ENCODE measurements at places on chromosomes 2 and 18.
A peak's percentile ranks its signal among the peaks of the same experiment; 100 is the strongest.

DNA sequence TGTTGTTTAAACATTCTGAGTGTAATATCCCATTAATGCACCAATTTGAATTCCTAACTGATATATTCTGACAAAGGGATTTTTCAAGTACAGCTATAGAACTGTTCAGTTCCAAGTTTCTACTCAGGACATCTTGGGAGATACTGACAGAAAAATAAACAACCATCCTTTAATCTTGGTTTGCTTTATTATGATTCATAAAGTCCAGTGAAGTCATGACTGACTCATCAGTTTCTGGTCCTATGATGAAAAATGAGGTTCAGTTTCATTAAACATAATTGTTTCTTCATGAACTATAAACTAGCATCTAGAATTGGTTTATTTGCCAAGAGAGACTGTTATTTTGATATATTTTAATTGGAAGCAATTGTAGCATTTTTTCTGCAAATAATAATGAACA, 896.2 kb downstream of the CCDC85A start:
- DNase-seq: no peak

- DNase-seq: peak; percentile 82
These were observed 28.3 kb upstream of the NTSR2 start for GRCh38 chr2:11698009-11698922.

GRCh38 chr2:69196327-69197117, 183.5 kb downstream of the ANTXR1 start:
- no peak for DNase-seq

DNA sequence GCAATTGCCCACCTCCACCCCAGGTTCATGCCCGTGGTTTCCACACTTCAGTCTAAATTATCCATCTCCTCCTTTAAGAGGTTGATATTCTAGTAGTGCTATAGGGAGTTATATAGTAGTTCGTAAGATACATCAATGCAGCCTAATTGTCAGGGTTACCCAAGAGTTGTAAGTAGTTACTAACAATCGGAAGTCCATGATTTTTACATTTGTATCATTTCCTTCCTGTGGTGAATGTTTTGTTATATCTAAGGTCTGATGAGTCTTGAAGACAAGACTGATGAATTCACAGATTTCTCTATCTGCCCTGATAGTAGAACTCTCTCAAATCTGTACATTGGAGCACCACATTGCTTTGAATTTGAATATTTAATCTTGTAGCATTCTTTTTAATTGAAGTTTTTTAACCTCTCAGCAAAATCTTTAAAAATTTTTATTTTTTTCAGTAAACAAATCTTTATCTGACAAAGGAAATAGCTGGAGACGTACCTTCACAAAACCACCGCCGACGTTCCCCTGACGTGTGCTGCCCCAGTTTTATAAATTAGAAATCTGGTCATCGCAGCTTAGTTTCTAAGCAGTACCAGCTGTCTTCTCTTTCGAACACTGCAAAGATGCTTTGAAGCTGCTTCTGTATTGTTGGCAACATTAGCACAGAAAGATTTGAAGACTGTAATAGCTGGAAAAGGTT, 264.5 kb downstream of the SOCS6 start:
- no peak for DNase-seq

DNA sequence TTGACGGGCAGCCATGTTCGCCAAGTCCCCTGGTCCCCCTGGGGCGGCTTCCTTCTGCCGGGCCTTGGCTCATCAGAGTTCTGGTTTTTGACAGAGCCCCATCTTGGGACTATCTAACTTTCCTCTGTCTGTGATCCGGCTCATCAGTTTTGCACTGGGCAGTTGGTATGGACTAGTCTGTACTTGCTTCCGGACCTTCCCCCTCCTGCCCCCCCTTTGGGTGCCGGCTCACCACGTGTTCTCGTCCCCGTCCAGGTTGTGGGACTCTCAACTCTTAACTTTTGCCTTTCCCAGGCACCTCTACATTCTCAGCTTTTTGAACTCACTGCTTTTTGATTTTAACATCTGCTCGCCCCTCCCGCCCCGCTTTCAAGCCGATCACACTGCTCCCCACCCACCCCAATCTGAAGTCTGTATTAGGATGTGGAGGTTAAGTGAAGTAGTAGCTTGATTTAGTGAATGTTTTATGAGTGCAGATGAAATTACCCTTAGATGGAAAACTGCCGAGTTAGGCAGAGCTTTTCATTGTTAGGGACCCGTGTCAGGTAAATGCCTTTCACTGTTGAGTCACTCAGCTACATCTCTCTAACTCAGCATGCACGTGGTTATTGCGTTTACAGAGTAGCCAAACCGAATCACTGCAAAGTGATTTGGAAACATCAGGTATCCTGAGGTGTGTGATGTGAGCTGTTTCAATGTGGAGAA, 874 bp downstream of the WDR43 start:
- DNase-seq: peak; percentile 29

DNA sequence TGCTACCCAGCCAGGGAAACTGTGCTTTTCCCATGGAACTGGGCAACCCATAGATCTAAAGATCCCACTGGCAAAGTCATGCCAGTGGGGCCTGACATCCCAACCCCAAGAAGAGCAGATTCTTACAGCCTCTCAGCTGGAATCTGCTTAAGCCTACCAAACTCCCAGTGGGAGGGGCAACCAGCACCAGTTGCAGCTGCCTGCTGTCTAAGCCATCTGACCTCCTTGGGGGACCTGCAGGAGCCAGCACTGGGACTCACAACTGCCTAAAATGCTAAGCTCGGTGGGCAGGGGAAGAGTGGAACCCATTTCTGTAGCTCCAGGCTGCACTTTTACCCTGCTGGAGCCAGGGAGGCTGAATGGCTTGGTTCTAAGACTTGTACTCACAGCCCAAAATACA, 770.7 kb upstream of the SLC8A1 start:
- no peak for DNase-seq

- no peak for DNase-seq
These were observed 3.0 kb downstream of the NEURL3 start for GRCh38 chr2:96501886-96502810.

- peak; percentile 72 for DNase-seq
These were observed 17.0 kb downstream of the THNSL2 start for GRCh38 chr2:88187038-88187676.

DNA sequence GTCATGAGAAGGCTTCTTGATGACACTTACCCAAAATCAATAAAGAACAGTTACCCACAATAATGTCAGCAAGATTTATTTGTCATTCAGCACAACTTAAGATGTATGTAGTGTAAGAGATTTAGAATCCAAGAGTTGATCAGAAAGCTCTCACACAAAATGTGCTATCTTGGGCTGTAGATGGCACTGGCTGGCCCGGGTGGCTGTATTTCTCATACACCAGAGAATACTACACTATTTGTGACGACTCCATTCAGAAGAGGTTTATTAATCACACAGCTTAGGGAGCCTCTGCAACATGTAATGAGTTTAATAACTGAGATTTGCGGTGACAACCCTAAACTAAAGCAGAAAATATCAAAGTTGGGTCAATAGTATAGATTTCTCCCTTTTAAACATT, 530.4 kb upstream of the KLHL29 start:
- DNase-seq: no peak

DNA sequence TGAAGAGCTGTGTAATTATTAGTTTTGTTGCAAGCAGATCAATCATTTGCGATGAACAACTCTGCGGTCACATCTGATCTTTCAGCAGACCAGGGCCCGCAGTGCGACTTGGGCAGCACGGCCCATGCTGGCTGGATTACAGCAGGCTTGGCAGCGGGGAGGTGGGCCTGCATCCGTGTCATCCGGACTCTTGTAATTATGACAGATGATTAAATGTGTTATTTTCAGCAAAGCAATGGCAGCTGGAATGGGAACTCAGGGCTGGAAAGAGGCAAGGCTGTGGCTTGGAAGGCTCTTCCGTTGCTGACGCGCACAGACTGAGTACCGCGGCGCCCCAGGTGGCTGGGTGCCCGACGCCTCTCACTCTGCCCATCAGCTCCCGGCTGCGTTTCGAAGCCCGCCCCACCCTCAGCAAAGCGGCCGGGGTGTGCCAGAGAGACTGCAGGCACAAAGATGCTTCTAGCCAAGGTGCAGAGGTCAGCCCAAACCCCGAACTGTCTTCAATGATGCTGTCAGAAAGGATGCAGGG, 397.4 kb upstream of the SALL3 start:
- no peak for DNase-seq

- DNase-seq: no peak
These were observed 137.4 kb upstream of the DLX2 start for GRCh38 chr2:172239944-172240590.

DNA sequence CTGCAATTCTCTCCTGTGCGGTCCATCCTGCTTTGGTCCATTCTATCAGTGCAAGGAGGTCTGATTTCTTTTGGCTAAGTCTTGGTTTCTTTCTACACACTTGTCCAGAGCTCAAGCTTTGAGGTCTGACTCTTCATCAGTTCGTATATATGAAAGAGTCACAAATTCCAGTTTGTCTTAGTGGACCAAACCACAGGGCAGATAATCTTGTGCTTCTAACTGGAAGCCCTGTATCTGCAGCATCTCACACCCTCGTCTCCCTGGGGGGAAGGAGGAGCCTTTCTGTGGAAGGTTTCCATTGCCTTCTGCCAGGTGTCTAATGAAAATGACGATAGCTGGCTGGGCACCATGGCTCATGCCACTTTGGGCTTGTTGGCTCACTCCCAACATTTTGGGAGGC, 148.5 kb downstream of the SPP2 start:
- no peak for DNase-seq

- no peak for DNase-seq
These were observed 85.9 kb downstream of the FANCL start for GRCh38 chr2:58155160-58155778.

- DNase-seq: no peak
These were observed 12.7 kb downstream of the CATIP start for GRCh38 chr2:218369330-218369729.

- DNase-seq: no peak
These were observed 38.3 kb upstream of the PTPN4 start for GRCh38 chr2:119721462-119721861.

GRCh38 chr2:230984393-230985220, 11.3 kb upstream of the SPATA3 start:
- no peak for DNase-seq

DNA sequence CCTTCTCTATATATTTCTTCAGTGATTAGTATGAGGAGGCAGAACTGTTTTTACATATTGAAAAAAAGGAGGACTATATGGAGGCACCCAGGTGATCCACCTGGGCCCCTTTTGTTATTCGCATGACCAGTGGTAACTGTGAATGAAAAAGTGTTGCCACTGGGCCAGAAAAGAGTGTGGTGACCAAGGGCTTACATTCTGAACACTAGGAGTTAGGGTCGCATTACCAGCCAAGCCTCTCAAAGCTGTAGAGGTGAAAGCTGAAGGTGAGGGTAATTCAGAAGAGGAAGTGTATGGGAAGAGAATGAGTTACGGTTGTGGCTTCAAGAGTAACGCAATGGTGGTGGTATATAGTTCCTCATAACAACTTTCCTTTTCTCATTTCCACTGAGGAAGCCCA, 487.6 kb downstream of the TMEM182 start:
- DNase-seq: no peak

- no peak for DNase-seq
These were observed 11.0 kb upstream of the CATIP start for GRCh38 chr2:218345491-218346236.

GRCh38 chr2:160352500-160352899, 141.1 kb downstream of the RBMS1 start:
- DNase-seq: no peak

DNA sequence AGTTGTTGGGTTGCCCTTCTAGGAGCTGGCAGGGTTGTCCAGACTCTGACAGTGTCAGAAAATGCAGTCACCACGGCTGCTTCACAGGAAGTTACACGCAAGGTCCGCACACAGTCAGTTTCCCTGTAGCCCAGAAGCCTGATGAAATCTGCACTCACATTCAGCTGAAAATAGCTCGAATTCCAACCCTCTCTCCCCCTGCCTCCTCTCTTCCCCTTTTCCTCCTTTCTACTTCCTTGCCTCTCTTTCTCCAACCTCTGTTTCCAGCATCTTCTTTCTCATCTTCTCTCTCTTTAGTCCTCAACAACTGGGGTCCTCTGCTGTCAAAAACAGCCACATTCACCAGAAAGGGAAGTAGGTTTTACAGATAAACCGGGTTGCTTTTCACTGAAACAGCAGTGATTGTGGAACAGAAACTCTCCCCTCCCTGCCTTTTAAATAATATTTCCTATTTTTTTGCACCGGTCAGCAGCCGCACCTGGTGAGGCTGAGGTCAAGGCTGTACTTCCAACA, 69.3 kb downstream of the BCL11A start:
- DNase-seq: no peak

DNA sequence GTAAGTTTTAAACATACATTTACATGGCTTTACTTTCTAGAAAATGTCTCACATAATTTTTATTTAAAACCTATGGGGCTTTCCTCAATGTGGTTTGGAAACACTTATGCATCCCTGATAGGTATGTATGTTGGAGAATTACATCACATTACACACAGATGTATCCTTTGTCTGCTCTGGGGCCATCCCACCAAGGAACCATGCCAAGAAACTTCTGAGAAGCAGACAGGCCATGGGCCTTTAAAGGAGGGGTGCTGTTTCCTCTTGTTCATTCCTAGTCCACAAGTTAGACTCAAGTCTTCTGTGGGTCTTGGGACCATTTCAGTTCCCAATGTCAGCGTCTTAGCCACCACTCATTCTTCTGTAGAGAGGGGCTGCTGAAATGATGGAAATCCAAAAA, 162.0 kb upstream of the SETBP1 start:
- no peak for DNase-seq

DNA sequence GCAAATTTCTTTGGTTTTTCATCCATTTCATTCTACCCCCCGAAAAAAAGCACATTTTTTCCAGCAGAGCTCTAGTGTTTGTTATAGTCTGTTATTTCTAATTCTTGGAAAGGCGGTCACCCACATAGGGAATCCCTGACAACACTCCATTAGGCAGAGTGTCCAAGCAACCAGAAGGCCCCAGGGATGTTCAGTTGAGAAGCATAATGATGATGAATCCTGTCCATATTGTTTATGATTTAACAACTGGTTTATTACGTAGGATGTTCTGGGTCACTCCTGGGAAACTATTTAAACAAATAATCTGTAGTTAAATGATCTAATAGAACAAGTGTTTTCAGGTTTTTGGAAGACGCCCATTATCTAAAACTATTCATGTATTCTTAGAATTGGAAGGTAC, 388.7 kb downstream of the TNS1 start:
- no peak for DNase-seq

- DNase-seq: no peak
These were observed 3.4 kb downstream of the REL start for GRCh38 chr2:60884800-60885199.

- peak; percentile 90 for DNase-seq
These were observed 46.3 kb downstream of the PSD4 start for GRCh38 chr2:113219889-113220641.

DNA sequence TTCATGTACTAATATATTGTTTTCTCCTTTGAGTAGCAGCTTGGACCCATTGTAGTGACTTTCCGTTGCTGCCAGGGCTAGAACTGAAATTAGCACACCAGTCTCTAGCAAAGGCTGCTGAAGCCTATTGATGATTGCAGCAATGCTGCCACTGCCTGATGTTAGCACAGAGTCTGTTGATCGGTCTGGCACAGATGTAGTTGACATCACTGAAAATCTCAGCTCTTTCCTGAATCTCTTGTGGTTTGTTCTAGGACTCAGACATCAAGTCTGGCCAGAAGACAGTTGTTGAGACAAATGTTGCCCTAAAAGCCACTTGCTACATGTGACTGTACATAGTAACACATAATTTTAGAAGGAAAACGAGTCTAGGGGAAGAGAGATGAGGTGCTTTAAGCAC, 47.2 kb downstream of the VAPA start:
- DNase-seq: no peak
